ENCODE measurements at places on chromosomes 3 and 15.

GRCh38 chr3:190258634-190259033 is 63.6 kb downstream of the CLDN1 start:
- DNase-seq = peak; percentile 93

- no peak for DNase-seq
These were observed 37.4 kb upstream of the AZI2 start for GRCh38 chr3:28386049-28386448.

DNA sequence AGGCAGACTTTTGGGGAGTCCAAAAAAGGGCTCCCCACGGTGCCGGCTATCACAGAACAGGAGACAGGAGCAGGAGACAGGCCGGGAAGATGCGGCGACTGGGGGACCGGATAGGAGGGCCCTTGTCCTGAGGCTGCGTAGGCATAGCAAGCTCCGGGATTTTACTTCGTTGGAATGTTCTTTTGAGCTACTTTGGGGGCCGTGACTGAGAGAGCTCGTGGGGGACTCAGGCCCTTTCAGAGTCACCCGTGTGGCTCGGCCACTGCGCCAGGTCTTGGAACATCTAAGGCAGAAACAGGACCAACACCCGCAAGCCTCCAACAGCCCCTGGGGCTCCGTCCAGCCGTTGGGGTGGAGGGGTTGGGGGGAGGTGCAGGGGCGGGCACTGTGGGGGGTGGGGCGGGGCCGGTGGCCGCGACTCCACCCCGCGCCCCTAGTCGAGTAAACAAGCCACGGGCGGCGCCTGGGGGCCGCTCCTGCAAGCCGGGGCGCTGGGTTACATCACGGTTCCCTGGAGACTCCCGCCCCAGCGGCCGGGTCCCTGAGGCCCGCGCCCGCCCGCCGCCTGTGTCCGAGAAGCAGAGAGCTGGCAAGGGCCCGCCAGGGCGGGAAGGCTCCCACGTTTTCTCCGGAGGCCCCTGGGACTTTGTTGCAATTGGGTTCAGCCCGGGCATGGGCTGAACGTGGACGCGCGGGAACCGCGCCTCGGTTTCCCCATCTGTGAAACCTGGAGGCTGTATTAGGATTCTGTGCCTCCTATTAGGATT is 23.3 kb upstream of the C15orf39 start:
- DNase-seq = no peak

- DNase-seq = no peak
These were observed 1.1 kb upstream of the ZNF639 start for GRCh38 chr3:179321668-179322285.

DNA sequence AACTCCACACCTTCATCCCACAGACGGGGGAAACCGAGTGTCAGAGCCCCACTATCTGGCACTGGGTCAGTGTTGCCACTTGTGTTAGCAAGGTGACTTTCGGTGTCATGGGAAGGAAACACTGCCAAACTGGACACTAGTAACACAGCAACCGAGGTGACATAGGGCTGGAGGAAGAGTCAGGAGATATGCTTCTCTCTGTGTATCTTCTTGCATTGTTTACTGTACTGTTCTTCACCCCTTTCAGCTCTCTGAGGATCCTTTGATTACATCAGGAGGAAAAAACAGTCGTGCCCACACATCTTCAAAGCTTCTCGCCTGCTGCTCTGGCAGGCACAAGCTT is 109.4 kb upstream of the RAD18 start:
- DNase-seq = no peak

GRCh38 chr15:90560229-90560776 is 30.6 kb downstream of the CRTC3 start:
- DNase-seq = no peak

GRCh38 chr15:96858694-96859093 is 528.2 kb downstream of the NR2F2 start:
- DNase-seq = no peak

- no peak for DNase-seq
These were observed 38.0 kb downstream of the OSBPL10 start for GRCh38 chr3:31943041-31943440.

DNA sequence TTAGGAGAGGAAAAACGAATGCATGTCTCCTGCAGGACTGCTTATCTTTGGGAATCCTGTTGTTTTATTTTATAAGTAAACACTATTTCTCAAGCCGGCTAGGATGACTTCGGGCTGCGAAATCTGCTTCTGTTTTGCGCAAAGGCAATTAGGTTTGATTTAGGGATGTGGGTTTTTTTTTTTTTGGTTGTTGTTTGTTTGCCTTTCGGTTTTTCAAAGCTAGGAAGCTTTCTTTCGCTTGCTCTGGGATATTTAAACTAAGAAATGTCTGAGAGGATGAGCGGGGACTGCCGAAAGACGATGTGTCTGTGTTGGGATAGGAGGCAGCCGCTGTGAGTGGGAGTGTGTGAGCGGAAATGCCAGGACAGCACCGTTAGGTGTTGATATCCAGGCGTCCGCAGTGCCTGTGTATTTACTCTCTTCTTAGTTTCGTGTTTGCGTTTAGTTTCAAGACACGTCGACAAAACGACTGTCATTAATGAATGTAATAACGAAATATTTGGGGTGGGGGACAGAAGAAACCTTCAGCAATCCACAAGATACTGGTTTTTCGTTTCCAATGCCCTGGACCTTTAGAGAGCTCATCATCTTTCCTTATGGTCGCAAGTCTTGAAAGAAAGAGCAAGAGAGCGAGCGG is 604 bp downstream of the ISL2 start:
- DNase-seq = no peak

GRCh38 chr3:134971306-134971705 is 176.2 kb downstream of the EPHB1 start:
- DNase-seq = no peak

GRCh38 chr3:170075441-170076091 is 37.8 kb downstream of the GPR160 start:
- DNase-seq = no peak

GRCh38 chr15:70055601-70056051 is 42.1 kb downstream of the TLE3 start:
- DNase-seq = no peak

Measured in kidney epithelial cell (primary cell).